Vagina (tissue), 2 donors: ENCODE measurements at places on chromosomes 16 and 17.

GRCh38 chr17:75909051-75909811, 4.5 kb upstream of the MRPL38 start:
- DNase-seq, result no peak

DNA sequence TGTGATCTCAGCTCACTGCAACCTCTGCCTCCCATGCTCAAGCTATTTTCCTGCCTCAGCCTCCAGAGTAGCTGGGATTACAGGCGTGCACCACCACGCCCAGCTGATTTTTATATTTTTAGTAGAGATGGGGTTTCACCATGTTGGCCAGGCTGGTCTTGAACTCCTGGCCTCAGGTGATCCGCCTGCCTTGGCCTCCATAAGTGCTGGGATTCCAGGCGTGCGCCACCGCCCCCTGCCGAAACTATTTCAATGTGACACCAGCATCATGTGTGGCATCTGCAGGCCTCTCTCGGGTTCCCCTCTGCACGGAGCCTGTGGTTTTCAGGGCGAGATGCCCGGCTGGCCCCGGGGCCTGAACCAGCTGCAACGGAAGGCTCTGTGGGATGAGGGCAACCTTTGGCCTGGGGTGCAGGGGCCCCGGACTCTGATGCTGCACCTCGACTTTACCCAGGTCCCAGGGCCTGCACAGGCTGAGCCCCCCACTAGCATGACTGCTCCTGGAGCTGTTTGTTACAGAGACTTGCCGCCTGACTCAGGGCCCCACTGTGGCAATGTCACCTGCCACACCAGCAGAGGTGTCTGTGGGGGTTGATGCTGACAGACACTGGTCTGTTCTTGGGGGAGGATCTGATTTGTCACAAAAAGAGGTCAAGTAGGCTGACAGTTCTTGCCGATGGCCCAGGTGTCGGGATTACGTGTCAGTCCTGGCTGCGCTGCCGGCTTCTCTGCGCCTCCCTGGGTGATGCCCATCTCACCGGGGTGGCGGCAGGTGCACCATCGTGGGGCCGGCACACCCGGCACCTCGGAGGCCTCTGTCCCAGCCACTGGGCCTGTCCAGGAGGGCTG, 8.6 kb upstream of the TEX19 start:
- no peak for DNase-seq

DNA sequence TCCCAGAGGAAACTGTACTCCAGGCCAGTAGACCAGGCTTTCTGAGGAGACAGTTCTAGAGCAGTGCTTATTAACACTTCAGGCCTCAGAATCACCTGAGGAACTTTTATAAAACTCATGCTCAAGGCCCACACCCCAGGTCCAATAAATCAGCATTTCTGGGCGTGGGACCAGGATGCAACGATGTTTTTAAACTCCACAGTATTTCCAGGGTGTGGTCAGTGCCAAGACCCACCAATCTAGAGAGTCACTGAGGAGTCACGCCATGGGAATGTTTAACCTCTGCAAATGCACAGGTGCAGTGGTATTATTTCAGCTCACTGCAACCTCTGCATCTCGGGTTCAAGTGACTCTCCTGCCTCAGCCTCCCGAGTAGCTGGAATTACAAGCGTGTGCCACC, 3.9 kb upstream of the TRPV1 start:
- DNase-seq, result no peak

DNA sequence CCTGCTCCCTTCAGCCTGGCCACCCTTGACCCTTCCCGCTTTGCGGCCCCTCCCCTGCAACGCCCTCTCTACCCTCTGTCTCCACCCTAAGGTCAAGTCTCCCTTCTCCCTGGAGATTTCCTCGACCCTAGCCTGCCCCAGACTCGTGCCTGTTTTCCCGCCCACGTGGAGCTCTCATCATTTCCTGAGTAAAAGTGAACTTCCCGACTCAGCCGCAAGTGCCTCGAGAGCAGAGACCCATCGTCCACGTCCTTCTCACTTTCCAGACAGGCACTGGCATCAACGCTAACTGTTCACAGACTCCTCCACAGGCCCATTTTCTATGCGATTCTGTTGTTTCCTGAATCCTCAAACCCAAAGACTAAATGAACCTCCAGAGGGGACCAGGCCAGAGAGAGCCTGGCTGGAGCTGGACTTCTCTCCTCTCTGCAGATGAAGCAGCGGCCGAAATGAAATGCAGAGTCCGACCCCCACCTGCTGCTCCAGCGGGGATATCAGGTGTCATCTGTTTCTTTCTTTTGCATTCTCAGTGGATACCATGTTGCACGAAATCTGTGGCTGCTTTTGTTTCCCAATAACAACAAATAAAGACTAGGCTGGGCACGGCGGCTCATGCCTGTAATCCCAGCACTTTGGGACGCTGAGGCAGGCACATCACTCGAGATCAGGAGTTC, 52.5 kb downstream of the RTN4RL1 start:
- no peak for DNase-seq

DNA sequence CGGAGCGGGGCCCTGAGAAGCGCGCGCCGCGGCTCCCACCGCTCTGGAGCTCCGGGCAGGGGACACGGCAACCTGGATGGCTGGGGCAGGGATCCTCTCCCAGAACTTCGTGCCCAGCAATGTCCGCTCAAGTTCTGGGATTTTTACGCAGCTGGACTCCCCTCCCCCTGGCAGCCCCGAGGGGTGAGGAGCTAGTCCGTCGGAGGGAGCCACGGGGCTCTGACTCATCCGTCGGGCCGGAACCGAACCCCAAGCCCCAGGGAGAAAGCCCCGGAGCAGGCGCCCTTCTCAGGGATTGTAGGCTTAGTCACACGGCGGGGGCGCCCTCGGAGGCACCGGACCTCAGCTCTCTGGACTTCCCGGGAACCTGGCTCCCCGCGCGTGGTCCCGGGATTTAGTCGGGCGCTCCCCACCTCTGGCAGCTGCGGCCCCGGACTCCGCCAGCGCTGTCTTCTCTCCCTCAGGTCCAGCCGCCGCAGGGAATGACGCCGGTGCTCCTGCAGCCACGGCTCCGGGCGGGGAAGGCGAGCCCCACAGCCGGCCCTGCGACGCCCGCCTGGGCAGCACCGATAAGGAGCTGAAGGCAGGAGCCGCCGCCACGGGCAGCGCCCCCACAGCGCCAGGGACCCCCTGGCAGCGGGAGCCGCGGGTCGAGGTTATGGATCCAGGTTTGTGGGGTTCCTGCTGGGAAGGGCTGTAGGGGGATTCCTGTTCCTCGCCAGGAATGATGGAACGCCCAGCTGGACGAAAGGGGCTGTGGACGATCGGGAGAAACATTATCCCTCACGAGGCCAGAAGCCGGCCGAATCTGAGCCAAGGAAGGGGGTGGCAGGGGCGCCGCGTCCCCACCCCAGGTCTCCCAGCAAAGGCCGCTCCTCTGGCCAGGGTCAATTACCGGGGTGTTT, 830 bp downstream of the SPHK1 start:
- DNase-seq, result no peak

DNA sequence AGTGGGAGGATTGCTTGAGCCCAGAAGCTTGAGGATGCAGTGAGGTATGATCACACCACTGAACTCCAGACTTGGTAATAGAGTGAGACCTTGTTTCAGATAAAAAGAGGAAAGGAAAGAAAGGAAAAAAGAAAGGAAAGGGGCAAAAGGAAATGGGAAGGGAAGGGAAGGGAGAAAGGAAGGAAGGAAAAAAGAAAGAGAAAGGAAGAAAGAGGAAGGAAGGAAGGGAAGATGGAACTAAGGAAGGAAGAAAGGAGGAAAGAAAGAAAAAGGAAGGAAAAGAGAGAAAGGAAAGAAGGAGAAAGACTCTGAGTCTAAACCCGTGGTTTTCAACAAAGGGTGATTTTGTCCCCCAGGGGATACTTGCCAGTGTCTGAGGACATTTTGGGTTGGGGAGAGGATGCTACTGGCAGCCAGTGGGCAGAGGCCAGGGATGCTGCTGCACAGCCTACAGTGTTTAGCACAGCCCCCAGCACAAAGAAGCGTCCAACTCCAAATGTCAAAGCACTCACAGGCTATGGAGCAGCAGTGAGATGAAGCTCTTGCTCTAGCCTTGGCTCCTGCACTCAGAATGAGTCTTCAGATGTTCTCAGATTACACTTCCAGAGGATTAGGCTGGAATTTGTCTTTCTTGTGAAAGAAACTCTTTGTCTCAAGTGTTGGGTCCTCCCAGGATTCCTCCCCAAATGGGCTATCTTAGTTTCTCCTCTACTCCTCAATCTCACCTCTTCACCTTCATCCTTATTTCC, 64.2 kb downstream of the BMERB1 start:
- no peak for DNase-seq

GRCh38 chr17:19905502-19905901, 37.8 kb upstream of the ULK2 start:
- DNase-seq, result no peak

DNA sequence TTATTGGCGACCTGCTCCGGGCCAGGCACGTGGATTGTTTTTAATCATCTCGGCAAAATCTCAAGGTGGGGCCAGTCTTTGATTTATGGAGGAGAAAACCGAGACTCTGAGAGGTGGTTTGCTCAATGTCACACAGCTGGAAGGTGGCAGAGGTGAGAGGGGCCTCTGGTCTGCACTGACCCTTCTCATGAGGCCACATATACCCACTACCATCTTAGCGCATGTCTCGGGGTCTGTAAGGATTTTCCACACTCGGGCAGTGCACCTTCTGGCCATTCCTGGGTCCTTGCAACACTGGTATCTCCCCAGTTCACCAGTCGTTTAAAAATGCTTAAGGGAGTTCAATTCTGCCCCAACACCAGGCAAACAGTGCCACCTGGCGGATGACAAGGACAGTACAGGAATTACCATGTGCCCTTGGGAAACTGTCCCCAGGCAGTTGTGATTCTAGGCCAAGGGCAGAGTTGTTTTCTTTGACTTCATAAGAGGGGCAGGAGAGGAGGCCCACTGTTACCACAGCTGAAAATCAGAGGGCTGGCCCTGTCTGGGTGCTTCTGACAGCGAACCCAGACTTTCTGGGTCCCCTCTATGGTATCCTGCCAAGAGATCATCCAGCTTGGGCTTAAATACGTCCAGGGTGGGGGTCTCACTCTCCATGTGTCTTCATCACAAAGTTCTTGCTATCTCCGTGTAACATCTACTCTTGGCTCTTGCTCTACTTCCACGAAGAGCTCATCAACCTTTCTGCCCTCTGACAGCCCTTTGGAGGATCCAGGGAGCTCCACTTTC, 39.4 kb upstream of the RAI1 start:
- no peak for DNase-seq

GRCh38 chr17:50059759-50060273, 3.9 kb downstream of the ITGA3 start:
- no peak for DNase-seq

DNA sequence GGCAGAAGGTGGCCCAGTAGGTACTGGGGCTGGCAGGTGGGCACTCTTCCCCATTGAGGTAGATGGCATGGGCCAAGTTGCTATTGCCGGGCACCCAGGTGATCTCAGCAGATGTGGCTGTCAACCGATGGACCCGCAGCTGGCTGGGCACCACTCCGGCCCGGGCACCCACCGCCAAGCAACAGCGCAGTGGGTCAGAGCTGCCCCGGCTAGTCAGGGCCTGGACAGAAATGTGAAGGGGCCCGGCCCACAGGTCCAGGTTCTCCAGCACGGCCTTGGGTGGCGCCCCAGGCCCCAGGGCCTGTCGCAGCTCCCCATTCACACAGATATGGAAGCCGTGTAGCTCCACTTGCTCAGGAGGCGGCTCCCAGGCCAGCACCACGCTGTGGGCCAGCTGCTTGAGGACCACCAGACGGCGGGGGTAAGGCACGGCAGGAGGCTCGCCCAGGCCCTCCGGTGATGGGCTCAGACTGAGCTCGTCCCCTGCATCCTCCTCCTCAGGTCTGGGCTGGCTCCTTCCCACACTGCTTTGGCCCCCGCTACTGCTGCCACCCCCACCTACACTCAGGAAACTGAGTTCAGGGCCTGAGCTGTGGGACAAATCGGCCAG, 16.5 kb downstream of the TSPOAP1 start:
- no peak for DNase-seq

GRCh38 chr16:67105881-67106280, 3.9 kb upstream of the PHAF1 start:
- DNase-seq, result no peak

- no peak for DNase-seq
Observed at GRCh38 chr17:5364156-5364555, 55.3 kb downstream of the NUP88 start.

DNA sequence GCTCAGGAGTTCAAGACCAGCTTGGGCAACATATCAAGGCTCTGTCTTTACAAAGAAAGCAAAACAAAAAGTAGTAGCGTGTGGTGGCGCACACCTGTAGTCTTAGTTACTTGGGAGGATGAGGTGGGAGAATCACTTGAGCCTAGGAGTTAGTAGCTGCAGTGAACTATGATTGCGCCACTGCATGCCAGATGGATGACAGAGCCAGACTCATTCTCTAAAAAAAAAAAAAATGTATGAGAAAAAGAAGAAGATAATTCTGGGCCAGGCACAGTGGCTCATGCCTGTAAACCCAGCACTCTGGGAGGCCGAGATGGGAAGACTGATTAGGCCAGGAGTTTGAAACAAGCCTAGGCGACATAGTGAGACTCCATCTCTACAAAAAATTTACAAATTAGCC, 28.5 kb downstream of the STAT5B start:
- DNase-seq, result no peak

GRCh38 chr17:55825213-55825612, 74.4 kb downstream of the PCTP start:
- DNase-seq, result no peak

GRCh38 chr16:46850619-46851555, 19.9 kb upstream of the C16orf87 start:
- no peak for DNase-seq

DNA sequence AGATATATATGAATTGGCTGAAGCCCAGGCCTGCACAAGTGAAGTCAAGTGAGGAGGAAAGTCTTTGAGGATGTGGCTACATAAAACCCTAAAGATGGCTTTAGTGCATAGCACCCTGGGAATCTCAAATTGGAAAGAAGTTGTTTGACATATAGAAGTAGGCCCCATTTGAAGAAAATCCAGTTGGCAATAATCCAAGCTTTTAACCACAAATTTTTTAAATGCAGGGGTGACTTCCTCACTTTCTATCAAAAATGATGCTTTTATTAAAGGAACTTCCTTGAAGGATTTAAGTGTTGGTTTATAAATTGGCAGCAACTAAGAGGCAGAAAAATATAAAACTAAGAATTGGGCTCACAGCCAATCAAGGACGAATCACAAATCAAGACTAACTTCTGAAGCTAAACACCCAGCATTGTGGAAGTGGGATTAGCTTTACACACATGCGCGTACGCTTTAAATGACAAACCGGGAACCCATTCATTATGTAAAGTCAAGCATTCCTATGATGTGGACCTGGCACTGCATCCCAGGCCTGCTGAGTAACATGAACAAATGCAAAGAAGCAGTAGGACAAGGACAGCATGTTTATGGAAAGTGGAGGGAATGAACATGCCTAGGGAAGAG, 63.3 kb downstream of the NOG start:
- no peak for DNase-seq

- DNase-seq, result no peak
Observed at GRCh38 chr16:2471016-2471652, at the start of gene NTN3. TSS of gene NTN3 (plus strand) at chr16:2471297. CDS start at chr16:2471702, 405 bp downstream.

GRCh38 chr17:18185391-18185790, 1.8 kb downstream of the ALKBH5 start:
- no peak for DNase-seq
